Liver (tissue), 10 donors: ENCODE measurements at places on chromosomes 2 and 18. TPM values are rescaled to one million over a fixed set of nuclear protein-coding genes. Genes with fewer than 3 reads are reported as not detected.

Gene OR6B2
- not detected for total RNA-seq

Gene SLC40A1
- 231 TPM for total RNA-seq

Gene FIGN
- 5.4 TPM for total RNA-seq

Gene TP53I3
- total RNA-seq: 10.0 TPM

Gene PRSS56
- not detected for total RNA-seq

Gene HRH4
- total RNA-seq: 0.19 TPM

Gene MEP1B
- total RNA-seq: not detected

Gene B4GALT6
- total RNA-seq: 0.67 TPM

Gene PRKAG3
- total RNA-seq: not detected

Gene GDF7
- 7.2 TPM for total RNA-seq

Gene FBXO41
- total RNA-seq: 0.51 TPM

Gene SCN7A
- total RNA-seq: 7.9 TPM

Gene ORC2
- 12.5 TPM for total RNA-seq

Gene SCYGR4
- not detected for total RNA-seq

Gene CFC1
- total RNA-seq: not detected

Gene RAB17
- total RNA-seq: 96.5 TPM

Gene FOXI3
- not detected for total RNA-seq

Gene ADCY3
- 8.4 TPM for total RNA-seq

Gene UGT1A6
- not detected for total RNA-seq

Gene SIGLEC15
- 0.17 TPM for total RNA-seq

Gene SH3RF3
- 0.42 TPM for total RNA-seq

Gene MEMO1
- 28.6 TPM for total RNA-seq

Gene TANC1
- 17.7 TPM for total RNA-seq

Gene ACMSD
- total RNA-seq: 11.9 TPM

Gene EDAR
- 0.50 TPM for total RNA-seq

Gene PLGLB1
- total RNA-seq: 90.0 TPM

Gene ZSCAN30
- 6.2 TPM for total RNA-seq
